Omental fat pad (tissue), 4 donors: ENCODE measurements at places on chromosomes 5 and 9.

DNA sequence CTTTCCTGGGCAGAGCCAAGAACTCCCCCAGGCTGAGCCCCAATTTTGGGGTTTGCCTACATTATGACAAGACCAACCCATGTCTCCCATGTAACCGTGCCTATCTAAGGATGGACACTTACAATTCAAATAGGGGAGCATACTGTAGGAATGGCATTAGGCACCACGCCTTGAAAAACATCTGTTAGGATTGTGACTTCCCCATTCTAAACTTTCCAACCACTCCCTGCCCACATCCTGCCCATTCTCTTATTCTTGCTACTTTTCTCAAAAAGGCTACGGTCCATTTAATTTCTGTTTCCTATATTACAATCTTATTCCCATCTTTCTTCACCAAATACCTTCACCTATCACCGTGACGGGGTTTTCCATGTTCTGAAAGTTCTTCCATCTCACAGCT, 99.2 kb downstream of the LPAR1 start:
- no peak for DNase-seq

GRCh38 chr5:149019679-149020078, 43.2 kb downstream of the SH3TC2 start:
- DNase-seq: no peak

GRCh38 chr9:137234758-137235423, 4.2 kb downstream of the SLC34A3 start:
- DNase-seq: no peak

- no peak for DNase-seq
These were observed 8.8 kb upstream of the CLTB start for GRCh38 chr5:176425138-176425537.

DNA sequence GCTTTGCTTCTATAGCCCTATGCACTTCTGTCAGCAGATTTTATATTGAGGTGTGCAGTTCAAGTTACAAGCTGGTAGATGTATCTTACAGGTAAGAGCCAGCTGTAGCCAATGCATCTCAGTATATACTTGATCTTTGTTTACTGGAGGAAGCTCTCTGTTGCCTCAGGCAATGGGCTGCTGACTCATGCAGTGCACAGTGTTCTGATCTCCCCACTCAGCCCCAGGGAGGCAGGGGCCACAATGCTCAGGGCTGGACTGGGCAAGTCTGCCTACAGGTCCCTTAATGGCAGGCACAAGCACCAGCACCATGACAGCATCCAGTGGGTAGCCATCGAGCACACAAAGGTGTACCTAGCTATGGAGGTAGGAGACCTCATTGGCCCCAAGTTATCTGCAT, 178.8 kb upstream of the CDH10 start:
- no peak for DNase-seq

GRCh38 chr5:88398316-88398715, 129.7 kb upstream of the TMEM161B start:
- DNase-seq: no peak
